Central memory CD4-positive, alpha-beta T cell (primary cell): ENCODE measurements at places on chromosomes 2 and 18.

GRCh38 chr18:70418546-70419311 lies 129.9 kb downstream of the SOCS6 start:
- no peak for DNase-seq

DNA sequence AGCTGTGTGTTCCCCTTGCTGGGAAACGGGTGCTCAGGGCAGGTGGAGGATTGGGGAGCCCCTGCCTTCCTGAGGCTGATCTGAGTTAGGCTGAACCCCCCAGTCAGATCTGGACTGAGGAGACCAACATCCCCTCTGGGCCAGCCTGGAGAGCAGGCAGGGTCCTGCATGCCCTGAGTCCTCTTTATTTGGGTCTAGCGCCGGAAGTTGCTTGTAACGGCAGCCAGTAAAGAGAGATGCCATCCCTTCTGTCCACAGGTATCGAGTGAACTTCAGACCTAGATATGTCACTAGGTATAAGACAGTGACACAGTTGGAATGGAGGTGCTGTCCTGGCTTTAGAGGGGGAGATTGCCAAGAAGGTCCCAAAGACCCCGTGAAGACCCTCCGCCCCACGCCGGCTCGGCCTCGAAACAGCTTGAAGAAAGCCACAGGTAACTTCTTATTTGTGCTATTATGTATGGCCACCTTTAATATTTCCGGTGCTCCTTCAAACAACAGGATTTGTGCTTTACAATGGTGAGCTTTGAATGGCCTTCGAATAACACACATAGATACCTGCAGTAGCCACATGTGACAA lies 38.0 kb downstream of the EMILIN2 start:
- no peak for DNase-seq

DNA sequence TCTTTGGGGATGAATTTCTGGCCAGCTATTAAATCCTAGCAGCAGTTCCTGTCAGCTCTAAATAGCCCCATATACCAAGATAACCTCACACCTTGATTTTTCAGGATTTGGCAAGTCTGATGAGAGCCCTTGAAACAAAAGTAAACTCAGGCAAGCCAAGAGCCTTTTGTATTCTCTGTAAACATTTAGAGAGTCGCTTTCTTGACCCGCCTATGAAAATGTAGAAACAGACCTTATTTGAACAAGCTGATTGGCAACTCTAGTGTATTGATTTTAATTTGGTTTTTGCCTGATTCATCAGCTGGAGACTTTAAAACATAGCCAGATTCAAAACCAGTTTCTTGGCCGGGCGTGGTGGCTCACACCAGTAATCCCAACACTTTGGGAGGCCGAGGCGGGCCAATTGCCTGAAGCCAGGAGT lies 43.4 kb downstream of the CABLES1 start:
- DNase-seq: no peak

DNA sequence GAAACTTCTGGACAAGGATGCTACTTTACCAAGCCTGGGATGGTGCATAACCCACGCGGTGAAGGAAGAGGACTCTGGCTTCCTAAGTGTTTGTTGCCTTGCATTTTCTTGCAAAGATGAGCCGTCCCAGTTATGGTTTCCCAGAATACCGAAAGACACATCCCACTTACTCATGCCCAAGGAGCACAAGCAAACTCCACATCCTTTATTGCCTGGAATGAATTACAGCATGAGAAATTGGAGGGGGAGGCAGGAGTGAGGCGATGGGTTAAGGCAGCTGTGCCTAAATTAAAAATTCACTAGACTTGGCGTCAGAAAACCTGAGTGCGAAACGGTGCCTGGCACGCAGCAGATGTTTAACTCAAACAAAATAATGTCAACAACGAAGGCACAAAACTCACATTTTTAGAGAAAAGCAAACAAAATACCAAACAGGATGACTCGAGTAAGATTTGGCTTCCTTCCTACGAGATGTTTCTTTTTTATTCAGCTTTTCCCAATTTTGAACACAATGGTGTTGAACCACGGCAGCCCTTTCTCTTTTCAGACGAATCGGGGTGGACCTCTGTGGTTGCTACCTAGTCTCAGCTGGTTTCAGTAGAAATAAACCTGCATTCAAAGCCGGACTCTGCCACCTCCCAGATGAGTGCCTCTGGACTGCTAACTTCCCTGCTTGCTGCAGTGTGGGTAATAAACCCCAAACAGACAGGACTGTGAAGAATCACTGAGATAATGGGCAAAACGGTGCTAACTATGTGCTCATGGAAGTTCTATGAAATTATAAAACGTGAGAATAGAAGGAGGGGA lies 100.3 kb upstream of the NCK2 start:
- DNase-seq: no peak

GRCh38 chr18:46916551-46917107 lies 678 bp downstream of the PIAS2 start:
- peak; percentile 39 for DNase-seq

DNA sequence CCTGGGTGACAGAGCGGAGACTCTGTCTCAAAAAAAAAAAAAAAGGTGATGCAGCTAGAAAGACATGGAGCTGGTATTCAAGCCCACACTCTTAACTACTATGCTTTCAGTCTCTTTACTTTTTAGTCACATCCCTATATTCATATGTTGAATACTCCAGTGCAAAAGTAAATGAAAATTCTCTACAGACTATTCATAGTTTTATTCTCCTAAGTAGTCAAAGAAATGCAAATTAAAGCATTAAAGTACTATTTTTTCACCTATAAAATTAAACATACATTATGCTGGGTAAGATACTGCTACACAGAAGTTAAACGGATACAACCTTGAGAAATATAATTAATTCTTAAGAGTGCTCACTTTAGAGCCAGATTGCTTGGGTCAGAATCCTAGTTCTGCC lies 7.6 kb downstream of the CUL3 start:
- no peak for DNase-seq

GRCh38 chr2:218188528-218188927 lies 21.8 kb upstream of the CXCR1 start:
- DNase-seq: no peak

DNA sequence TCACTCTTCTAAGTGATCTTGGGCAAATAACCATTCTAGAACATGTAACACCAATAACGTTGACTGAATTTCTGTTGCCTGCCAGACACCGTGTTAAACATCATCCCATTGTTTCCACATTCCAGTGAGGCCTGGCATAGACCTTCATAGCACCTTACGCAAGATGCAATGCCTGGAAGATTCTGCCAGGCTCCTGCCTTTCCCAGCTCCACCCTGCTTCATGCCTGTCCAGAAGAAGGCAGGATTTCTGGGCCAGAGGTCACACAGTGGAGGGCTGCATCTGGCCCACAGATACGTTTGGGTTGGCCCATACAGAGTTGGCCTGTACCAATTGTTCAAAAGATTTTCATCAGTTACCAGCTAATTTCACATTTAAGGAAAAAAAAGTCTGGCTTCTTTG lies 46.3 kb downstream of the EN1 start:
- no peak for DNase-seq

DNA sequence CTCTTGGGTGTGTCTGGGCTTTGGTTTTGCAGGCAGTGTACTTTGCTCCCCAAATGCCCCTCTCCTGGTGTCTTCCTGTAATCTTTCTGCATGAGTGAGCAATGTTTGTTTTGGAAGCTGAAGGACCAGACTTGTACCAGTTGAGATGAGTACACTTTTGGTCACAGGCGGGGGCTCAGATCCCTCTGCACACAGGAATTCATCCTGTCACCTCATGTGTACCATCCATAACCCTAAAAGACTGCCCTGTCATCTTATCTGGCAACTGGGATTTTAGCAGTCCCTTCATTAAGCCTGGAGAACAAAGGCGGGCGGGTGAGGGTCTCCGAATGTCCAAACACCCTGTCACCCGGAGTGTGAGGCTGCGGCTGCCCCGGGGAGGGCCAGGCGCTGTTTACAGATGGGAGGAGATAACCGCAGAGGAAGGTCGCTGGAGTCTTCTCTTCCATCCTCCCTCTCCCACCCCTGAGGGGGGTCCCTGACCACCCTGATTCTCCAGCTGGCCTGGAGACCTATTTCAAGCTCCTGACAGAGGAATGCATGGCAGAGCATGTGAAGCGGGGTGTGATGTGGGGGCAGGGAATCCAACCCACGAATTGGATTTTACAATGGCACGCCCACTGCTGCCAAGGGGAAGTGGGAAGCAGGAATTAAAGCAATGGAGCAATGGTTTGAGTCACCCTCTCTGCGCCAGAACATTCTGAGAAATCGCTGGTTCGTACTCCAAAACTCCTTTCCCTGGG lies 158.2 kb upstream of the MYCN start:
- no peak for DNase-seq

DNA sequence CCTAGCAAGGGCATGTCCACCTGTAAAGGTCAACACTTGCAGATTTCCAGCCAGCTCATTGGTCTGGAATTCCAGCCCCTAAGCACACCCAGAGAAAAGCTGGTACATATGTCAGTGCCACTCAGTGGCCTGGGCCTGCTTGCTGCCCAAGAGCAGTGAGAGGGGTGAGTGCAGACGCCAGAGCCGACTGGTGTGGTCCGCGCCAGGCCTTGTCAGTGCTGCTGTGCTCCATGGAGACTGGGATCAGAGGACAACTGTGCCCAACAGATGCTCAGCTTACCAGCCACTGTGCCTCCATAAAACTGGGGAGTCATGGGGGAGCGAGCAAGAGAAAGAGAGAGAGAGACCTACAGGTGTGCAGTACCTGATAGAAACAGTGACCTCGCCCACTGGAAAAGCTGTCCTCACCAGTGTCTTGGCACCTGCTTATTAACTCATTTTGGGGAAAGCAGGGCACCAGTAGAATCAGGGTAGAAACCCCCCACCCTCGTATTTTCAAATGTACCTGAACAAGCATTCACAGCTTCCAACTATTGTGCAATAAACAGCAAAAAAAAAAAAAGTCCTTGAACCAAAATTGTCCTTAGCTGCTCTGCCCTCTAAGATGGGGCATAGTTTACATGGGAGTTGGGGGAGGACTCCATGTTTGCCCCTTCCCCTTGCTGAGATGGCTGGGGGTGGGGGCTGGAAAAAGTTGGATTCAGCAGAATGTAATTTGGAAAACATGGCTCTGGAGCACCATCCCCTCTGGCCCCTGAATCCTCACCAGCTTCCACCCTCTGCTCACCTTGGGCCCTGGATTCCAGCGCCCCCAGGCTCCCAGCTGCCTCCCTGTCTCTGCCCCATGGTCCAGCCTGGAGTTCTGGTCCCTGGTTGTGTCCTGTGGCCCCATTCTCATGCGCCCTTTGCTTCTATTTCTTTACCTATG lies 1.4 kb upstream of the SP140L start:
- no peak for DNase-seq

- DNase-seq: no peak
Measured at GRCh38 chr2:144362401-144362800, 157.5 kb downstream of the ZEB2 start.

GRCh38 chr18:10475276-10475653 lies 20.8 kb downstream of the APCDD1 start:
- no peak for DNase-seq

DNA sequence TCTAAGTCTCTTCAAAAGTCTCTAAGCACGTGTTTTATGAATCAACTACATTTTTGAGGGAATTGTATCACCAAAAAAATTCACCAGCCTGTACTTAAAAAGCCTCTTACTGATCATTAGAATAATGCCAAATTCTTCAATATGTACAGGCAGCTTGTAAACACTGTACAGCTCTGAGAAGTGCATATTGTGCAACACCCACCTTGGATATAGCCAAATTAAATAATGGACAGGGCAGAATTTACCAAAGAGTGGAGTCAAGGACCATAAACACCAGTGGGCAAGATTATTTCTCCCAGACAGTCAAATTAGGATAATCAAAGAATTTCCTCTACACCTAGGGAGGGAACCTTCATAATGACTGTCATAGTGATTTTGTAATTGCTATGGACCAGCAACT lies 338.2 kb downstream of the NR4A2 start:
- no peak for DNase-seq

- DNase-seq: no peak
Measured at GRCh38 chr2:216351172-216351925, 20.9 kb downstream of the MARCHF4 start.

DNA sequence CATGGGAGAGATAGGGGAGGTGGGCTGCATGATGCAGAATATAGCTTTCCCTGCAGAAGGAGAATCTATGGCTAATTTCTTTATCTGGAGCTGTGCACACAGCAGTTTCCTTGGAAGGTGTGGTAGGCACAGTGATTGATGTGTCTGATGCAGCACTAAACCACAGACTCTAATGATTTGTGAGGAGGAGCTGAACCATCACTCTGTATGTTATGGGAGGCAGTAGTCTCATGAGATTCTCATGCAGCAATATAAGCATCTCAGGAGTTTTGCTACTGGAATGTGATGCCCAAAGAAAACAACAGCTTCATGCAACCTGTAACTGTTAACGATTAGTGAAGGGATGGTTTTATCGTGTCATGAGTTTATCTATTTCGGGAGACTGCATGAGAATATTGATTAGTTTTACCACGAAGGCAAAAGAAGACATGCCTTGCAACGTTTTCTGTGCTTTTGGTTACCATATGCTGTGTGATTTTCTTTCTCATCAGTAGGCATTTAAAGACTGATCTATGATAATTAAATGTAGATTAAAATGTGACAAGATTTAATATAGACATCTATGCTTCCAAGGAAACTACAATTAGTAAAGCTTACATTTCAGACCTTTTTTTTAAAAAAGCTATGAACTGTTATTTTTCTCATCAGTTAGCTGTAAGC lies 286.8 kb downstream of the ARL6IP6 start:
- no peak for DNase-seq

DNA sequence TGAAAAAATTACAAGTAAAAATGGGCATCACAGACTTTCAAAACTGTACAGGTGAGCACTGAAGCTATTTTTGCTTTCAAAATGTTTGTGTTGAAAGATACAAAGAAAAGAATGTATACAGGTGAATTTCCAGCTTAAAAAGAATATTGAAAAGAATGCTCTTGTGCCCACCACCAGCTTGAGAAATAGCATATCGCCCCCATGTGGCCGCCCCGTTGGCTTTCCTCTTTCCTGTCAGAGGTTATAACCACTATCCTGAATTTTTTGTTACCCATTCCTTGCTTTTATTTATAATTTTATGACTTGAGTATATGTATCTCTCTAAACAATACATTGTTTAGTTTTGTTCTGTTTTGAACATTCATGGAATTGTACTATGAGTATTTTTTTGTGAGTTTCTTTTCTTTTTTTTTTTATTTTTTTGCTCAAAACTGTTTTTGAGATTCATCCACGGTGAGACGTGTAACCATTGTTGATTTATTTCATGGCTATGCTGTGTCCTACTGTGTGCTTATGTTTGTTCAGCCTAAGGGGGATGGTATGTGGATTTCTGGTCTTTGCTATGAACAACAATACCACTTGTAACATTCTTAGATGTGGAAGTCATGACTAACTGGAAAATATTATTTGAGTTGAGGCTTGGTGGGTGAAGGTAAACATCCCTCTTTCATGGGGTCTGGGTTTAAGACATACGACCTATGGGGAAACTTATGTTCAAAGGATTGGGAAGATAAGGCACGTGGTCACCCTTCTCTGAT lies 11.6 kb downstream of the TRPM8 start:
- DNase-seq: no peak

DNA sequence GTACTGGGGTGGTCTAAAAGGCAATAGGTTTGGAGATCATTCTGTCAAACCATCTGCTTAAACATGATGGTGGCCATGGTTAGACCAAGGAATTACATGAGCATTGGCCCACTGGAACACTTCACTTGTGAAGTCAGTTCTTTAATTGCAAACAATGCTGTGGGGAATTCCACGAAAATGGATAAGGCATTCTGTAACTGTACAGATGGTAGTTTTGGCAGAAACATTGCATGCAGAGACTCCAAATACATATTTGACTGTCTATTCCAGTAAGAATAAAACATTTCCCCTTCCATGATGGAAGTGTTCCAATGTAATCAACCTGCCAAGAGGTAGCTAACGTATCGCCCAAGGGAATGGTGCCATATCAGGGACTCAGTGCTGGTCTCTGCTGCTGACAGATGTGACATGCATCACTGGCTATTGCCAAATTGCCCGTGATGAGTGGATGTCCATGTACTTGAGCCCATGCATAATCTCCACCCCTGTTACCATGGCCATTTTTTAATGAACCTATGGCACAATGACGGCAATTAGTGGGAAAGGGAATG lies 417.9 kb downstream of the CDH7 start:
- DNase-seq: no peak
